Spleen (tissue), 13 donors: ENCODE measurements at places on chromosomes 6 and 20. TPM values are rescaled to one million over a fixed set of nuclear protein-coding genes. Genes with fewer than 3 reads are reported as not detected.

DNA sequence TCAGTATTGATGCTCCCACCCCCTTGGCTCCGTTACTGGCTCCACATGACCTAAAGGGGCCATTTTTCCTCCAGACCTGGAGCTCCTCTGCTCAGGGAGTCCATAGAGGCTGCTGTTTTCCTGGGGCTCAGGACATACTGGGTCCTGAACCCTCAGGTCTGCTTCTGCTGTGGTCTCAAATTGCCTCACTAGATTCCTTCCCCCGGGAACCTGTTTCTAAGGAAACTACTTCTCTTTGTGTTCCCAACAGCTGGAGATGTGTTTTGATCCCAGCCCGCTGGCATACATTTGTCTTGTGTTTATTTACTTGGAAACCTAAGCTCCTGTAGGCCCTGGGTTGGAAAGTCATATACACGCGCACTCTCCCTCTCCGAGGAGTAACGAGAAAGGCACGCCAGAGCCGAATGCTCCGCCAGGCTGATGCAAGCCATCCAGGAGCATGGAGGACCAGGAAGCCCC, 222.8 kb downstream of the UST start:
- no peaks in the 10 kb centered on the region for H3K4me1 ChIP-seq
- no peak for DNase-seq
- peaks cover 37% of the 10 kb centered on the region for H3K36me3 ChIP-seq
- H3K27ac ChIP-seq: no peak overlapping the region
- no peaks in the 10 kb centered on the region for H3K27me3 ChIP-seq

Gene RRAGD
- 18.5 TPM for total RNA-seq

DNA sequence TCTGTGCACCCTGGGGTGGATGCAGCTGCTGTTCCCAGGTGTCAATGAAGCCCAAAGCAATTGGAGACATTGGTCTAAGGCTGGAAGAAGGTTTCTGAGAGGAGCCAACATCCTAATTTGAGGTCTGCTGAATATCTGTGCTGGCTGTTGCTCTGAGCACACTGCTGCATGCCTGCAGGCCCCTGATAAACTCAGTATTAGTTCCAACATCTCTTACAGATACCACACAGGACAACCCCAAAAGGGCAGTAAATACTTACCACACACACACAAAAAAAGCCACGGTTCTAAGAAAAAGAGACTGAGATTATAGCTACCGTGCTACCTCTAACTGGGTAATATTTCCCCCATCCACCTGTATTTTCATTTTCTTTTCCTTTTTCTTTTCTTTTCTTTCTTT, 164.3 kb upstream of the SOX4 start:
- H3K36me3 ChIP-seq: no peaks in the 10 kb centered on the region
- no peaks in the 10 kb centered on the region for H3K4me1 ChIP-seq
- H3K4me3 ChIP-seq: no peak overlapping the region
- no peaks in the 10 kb centered on the region for H3K27me3 ChIP-seq
- no peak for DNase-seq

Gene SAMD3
- 13.8 TPM for total RNA-seq

DNA sequence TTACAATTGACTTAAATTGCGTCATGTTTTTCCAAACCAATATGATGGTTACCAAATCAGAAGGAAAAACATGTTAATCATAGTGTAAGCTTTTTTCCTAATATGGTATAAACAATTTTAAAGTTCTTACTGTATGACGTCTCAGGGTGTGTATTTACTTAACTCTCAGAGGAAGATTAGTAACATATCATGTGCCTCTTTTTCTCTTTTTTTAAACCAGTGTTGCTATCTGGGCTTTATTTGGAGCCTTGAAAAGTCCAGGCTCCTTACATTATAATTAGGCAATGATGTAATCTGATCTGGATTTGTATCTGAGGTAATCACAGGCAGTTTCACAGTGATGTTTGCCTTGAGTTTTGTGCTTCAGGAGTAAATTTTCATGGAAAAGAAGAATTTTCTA, 20.4 kb upstream of the RAB23 start:
- H3K36me3 ChIP-seq: no peaks in the 10 kb centered on the region
- no peak overlapping the region for H3K27ac ChIP-seq
- DNase-seq: no peak
- no peak overlapping the region for H3K4me3 ChIP-seq

DNA sequence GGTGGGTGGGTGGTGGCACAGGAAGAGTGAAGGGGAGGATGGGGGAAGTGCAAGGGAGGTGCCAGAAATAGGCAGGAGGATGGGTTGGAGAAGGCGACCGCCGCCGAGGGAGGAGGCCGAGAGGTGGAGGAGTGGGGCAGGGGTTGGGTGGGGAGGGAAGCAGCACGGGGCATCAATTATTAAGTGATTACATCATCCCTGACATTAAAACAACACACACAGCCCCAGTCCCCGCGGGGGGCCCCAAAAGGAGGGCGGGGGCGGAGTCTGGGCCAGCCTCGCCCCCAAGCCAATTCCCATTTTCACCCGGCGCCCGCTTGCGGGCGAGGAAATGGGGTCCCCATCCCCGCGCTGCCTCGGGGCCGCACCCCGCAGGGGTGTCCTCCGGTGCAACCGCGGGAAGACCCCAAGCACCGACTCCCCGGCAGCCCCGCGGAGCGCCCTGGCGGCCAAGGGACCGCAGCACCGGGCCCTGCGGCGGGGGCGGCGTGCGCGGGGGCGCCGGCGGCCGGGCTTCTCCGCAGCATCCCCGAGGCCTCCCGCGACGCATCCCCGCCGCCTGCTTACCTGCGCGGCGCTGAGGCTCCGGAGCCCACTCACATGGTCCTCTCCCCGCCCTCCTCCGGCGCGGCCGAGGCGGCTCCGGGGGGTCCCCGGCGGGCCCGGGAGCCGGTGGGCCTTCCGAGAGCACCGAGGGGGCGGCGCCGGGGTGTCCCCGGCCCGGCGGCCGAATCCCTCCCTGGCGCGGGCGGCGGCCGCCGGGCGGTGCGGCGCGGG, 663 bp downstream of the FYN start:
- H3K4me3 ChIP-seq: peak overlapping the region; percentile 85
- H3K27ac ChIP-seq: peak overlapping the region; percentile 92
- peaks cover 5% of the 10 kb centered on the region for H3K27me3 ChIP-seq

Gene MYH7B
- total RNA-seq: 0.60 TPM

- no peak overlapping the region for H3K27ac ChIP-seq
- H3K27me3 ChIP-seq: no peaks in the 10 kb centered on the region
- H3K4me1 ChIP-seq: no peaks in the 10 kb centered on the region
- H3K36me3 ChIP-seq: no peaks in the 10 kb centered on the region
- H3K4me3 ChIP-seq: no peak overlapping the region
These were observed 23.9 kb downstream of the SUN5 start for GRCh38 chr20:32980131-32980941.

Gene MYMX
- total RNA-seq: not detected

DNA sequence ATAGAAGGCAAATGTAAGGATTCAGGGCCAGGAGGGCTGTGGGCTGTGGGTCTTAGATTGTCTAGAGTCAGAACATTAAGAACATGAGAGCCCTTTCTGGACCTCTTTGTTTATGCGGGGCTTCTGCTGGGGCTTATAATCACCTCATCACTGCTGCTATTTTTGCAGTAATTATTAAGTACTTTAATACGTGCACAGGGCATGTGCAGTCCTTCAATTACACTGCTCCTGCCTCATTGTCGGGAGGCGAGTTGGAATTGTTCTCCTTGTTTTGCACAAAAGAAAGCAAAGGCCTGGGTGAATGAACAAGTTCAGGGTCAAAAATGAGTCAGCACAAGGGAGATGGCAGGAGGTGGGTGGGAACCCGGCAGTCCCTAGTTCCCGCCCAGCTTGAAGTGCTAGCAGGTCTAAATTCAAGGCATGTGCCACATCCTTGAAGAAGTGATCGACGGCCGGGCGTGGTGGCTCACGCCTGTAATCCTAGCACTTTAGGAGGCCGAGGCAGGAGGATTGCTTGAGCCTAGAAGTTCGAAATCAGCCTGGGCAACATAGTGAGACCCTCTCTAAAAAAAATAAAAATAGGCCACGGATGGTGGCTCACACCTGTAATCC, 34.4 kb upstream of the PTPN1 start:
- no peak overlapping the region for H3K4me3 ChIP-seq
- no peaks in the 10 kb centered on the region for H3K27me3 ChIP-seq
- H3K27ac ChIP-seq: peak overlapping the region; percentile 69
- H3K36me3 ChIP-seq: no peaks in the 10 kb centered on the region

DNA sequence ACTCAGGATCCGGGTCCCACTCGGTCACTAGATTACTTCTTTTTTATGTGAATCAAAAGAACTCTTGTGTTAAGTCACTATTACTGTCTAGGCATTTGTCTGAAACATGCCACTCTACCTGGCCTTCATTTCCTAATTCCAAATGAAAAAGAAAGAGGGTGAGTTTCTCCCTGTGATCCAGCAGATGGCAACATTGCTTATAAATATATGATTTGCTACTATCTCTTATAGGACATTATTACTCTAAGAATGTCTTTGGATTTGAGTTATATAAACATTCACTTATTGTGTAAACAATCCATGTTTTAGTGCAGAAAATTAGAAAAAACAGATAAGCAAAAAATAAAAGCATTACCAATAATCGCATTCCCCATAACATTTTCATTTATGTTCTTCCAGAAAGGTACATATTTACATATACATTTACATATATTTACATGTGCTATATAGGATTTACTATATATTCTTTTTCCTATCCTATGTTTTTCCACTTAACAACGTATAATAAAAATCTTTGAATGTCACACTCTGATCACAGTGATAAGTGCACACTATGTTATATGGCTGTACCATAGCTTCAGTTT, 66.9 kb downstream of the FAXC start:
- H3K4me3 ChIP-seq: no peak overlapping the region
- DNase-seq: no peak
- no peak overlapping the region for H3K27ac ChIP-seq
- no peaks in the 10 kb centered on the region for H3K36me3 ChIP-seq
- no peaks in the 10 kb centered on the region for H3K27me3 ChIP-seq

Gene PXDC1
- 31.7 TPM for total RNA-seq

Gene TNFRSF21
- total RNA-seq: 34.9 TPM

DNA sequence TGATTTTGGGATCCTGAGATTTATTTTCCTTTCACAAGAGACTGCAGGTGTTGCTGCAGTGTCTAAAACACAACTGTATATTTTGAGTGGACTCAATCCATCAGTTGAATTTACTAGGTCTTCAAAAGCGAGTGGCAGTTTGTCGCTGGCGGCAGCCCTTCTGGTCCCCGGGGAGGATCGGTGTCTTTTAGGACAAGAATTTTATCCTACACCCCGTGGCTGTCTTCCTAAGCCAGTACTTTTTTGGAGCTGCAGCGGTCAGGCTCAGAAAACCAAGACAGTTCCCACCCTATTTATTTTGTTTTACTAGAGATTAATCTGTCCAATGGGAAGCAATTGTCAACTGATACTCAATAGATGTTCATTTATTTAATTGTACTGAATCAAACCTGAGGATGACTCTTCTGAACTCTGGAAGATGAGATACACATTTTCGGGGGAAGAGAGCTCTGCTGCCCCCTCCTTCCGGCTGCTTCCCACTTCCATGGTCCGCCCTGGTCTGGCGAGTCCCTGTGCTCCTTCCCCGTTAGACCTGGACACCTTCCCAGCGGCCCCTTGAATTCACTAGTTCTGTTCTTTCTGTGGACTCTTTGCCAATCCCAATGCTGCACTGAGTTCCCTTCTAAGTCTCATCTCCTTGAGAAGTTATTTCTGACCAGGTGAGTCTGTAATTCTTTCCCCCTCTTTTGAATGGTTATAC, 90.6 kb downstream of the ERMARD start:
- H3K27ac ChIP-seq: no peak overlapping the region
- H3K27me3 ChIP-seq: peaks cover 36% of the 10 kb centered on the region
- no peaks in the 10 kb centered on the region for H3K4me1 ChIP-seq
- H3K36me3 ChIP-seq: no peaks in the 10 kb centered on the region

- H3K27ac ChIP-seq: peak overlapping the region; percentile 10
- no peak for DNase-seq
- no peaks in the 10 kb centered on the region for H3K27me3 ChIP-seq
- H3K36me3 ChIP-seq: no peaks in the 10 kb centered on the region
These were observed 69.0 kb downstream of the SESN1 start for GRCh38 chr6:109025639-109026038.

Gene BANF2
- not detected for total RNA-seq

DNA sequence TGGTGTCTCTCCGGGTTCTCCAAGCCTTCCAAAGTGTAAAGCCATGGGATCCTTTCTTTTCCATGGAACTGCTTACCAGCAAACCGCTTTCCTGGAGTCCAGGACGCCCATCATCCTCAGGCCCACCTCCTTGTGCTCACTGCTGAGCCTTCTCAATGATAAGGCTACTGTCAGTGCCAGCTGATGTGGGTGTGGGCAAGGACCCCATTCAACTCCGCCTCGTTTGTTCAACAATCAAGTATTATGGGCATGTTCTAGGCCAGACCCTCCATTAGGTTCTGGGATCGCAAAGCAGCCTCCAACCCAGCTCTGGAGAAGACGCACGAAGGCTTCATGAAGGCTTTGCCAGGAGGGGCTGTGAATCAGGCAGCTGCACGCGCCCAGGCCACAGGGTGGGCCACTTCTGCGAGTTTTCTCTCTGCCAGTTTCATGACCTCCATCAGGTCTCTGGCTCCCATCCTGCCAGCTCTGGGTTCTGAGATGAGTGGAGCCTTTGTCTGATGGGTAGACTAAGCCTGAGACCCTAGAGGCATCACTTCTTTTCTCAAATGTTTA, 177.1 kb downstream of the MRPL14 start:
- no peak overlapping the region for H3K27ac ChIP-seq
- no peaks in the 10 kb centered on the region for H3K4me1 ChIP-seq
- no peak overlapping the region for H3K4me3 ChIP-seq
- H3K36me3 ChIP-seq: no peaks in the 10 kb centered on the region

Gene SLC17A3
- not detected for total RNA-seq

Gene EFCAB8
- total RNA-seq: 2.7 TPM

DNA sequence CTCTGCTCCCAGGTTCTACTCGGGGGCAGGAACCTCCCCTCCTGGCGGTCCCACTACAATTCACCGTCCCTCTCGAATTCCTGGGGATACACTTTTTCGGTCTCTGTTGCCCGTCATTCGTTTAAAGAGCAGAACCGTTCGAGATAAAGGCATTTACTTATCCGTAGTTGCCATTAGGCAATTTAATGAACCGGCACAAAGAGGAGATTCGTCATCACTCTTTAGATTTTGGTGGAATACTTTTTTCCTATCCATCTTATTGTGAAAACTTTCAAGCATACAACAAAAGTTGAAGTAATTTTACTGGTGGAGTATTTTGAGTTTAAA, 1.2 kb upstream of the CD24 start:
- no peaks in the 10 kb centered on the region for H3K36me3 ChIP-seq
- H3K4me1 ChIP-seq: peaks cover 41% of the 10 kb centered on the region
- no peak for DNase-seq
- peak overlapping the region; percentile 87 for H3K27ac ChIP-seq

GRCh38 chr20:63031251-63032014, 24.7 kb upstream of the BHLHE23 start:
- H3K4me3 ChIP-seq: no peak overlapping the region
- H3K27ac ChIP-seq: no peak overlapping the region
- peaks cover 11% of the 10 kb centered on the region for H3K4me1 ChIP-seq
- H3K27me3 ChIP-seq: peaks cover 90% of the 10 kb centered on the region
- H3K36me3 ChIP-seq: no peaks in the 10 kb centered on the region

Gene GFRAL
- total RNA-seq: not detected

- H3K27me3 ChIP-seq: no peaks in the 10 kb centered on the region
- H3K27ac ChIP-seq: peak overlapping the region; percentile 58
- H3K4me3 ChIP-seq: no peak overlapping the region
- peaks cover 16% of the 10 kb centered on the region for H3K4me1 ChIP-seq
These were observed 37.9 kb downstream of the NEDD9 start for GRCh38 chr6:11194356-11195218.

Gene CST7
- total RNA-seq: 298 TPM

GRCh38 chr20:44526129-44526528, 4.3 kb upstream of the SERINC3 start:
- no peaks in the 10 kb centered on the region for H3K27me3 ChIP-seq
- H3K4me3 ChIP-seq: no peak overlapping the region
- H3K4me1 ChIP-seq: peaks cover 2% of the 10 kb centered on the region
- H3K36me3 ChIP-seq: no peaks in the 10 kb centered on the region
- no peak for DNase-seq
